Forelimb muscle (tissue), 1 donor: ENCODE measurements at places on chromosomes 2 and 18.

- no peak for DNase-seq
Observed at GRCh38 chr2:6657855-6658254, 207.9 kb downstream of the CMPK2 start.

GRCh38 chr2:32963941-32964340 is 17.2 kb downstream of the LTBP1 start:
- no peak for DNase-seq

DNA sequence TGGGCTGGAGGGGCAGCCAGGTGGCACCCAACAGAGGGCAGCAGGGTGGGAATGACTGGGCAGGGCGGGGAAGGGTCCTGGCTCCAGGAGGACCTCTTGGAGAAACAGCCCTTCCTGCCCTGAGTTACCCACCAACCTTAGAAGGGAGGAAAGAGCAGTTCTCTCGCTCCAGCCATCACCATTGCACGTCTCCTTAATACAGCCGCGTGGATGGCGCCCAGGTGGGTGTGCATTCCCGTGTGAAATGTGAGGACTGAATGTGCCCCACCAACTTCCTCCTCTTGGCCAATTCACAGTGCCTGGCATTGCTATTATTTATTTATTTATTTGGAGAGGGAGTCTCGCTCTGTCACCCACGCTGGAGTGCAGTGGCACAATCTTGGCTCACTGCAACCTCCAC is 107.0 kb downstream of the SMIM21 start:
- DNase-seq = no peak

- no peak for DNase-seq
Observed at GRCh38 chr18:11760498-11761167, 71.6 kb downstream of the GNAL start.

GRCh38 chr2:238244151-238244550 is 4.3 kb upstream of the HES6 start:
- DNase-seq = no peak

GRCh38 chr2:3462493-3463104 is 56.7 kb downstream of the ADI1 start:
- no peak for DNase-seq

DNA sequence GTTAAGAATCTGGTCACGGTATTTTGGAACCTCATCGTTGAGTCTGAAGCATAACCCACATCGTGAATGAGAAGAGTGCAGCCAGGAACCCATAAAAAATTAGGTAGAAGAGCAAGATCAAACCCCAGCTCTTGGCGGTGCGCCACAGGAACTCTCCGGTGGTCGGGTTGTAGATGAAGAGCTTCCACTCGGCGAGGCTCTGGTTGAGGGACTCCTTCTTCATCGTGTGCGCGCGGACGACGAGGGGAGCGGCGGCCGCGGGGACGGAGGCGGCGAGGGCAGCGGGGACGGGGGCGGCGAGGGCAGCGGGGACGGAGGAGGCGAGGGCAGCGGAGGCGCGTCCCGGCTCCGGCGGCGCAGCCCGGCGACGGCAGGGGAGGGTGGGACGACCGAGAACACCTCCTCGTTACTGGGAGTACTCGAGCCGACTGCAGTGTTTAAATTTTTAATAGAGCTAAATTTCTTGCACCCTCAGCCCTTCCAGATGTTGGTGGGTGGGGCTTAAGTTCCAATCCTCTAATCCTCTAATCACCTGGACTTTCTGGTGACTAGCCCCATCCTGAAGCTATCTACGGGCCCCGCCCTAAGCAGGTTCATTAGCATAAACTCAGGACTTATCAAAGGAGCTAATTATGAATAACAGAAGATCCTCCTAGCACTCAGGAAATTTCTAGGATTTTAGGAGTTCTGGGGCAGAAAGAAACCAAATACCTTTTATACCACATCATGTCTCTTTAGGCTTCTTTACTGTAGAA is 20.4 kb upstream of the PAPOLG start:
- no peak for DNase-seq

DNA sequence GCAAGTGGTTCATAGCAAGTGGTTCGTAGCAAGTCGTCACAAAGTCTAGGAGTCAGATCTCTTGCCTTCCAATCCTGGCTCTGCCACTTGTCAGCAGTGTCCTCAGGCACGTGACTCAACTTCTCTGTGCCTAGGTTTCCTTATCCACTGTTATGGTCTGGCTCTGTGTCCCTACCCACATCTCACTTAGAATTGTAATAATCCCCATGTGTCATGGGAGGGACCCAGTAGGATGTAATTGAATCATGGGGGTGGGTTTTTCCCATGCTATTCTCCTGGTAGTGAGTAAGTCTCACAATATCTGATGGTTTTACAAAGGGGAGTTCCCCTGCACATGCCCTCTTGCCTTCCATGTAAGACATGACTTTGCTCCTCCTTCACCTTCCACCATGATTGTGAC is 51.8 kb upstream of the AP1S3 start:
- DNase-seq = no peak

DNA sequence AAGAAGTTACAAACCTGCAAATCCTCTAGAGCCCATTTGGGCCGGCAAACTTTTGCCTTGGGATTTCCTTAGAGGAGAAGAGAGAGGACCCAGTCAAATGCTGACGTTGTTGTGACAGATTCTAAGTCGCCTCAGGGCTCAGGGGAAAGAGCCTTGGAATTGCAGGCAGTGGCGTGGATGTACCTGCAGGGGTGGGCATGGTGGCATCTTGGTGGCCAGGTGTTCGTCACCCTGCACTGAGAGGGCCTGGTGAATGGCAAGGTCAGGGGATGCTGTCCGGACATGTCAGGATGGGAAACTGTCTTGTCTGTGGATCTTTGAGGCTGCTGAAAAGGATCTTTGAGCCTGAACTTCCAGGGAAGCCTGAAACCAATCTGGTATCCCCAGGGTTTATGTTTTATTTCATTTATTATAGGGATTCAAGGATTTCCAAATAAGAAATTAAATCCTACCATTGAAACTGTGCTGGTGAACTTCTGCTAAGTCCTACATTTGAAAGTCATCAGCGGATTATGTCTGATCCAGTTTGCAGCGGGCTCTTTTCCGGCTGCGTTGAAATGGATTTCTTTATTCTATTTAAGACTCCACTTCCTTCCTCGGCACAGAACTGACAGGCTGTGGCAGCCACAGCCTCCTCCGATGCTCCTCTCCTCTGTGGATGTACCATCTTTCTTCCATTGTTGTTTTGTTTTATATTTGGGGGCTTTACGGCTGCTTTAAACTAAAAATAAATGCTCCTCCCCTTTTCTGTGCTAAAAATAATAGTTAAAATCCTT is 207.6 kb downstream of the AGAP1 start:
- DNase-seq = no peak

GRCh38 chr2:130186391-130186790 is 4.3 kb downstream of the MZT2B start:
- no peak for DNase-seq

- no peak for DNase-seq
Observed at GRCh38 chr2:206211657-206212255, 52.1 kb downstream of the EEF1B2 start.

DNA sequence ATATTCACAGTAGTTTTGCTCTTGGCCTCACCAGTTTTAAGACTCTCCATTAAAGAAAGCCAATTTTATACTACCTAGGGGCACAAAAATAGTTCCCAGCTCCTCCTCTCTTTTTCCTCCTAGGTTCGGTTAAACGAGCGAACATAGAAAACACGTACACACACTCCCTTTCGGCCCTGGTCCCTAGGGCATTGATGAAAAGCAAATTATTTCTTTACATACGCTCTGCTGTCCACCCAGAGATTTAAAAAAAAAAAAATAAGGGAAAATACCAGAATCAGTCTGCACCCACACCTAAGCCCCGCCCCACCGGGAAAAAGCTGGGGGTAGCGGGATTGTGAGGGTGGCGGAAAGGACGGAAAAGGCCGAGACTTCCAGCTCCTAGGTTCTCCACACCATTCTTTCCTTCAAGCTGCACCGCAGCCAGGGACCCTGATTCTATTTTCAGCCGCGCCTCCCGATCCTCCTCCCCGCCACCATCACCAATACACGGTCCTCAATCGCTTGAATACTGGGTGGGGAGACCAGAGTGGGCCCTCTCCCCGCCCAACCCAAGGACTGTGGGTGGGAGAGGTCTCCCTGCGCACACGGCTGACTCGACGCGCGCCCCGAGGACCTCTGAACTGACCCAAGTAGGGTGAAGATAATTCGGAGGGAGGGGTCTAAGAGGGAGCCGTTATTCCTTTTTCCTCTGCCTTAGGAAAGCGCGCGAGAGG is 769 bp downstream of the ATF2 start:
- DNase-seq = peak; percentile 14

DNA sequence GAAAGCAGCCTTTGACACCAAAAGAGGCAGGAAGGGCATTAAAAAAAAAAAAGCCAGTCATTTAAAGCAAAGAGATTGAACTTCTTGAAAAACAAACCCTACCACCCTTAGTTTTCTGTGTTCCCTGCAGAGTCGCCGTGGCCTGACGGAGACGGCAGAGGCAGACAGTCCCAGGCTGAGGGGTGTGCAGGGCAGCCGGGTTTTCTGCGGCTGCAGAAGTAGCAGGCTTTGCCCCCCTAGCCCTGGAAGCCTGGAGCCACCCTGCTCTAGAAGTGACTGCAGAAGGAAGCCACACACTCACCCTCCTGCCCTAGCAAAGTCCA is 2.8 kb downstream of the INPP5D start:
- no peak for DNase-seq

GRCh38 chr18:62437235-62438017 is 85.4 kb upstream of the ZCCHC2 start:
- no peak for DNase-seq

DNA sequence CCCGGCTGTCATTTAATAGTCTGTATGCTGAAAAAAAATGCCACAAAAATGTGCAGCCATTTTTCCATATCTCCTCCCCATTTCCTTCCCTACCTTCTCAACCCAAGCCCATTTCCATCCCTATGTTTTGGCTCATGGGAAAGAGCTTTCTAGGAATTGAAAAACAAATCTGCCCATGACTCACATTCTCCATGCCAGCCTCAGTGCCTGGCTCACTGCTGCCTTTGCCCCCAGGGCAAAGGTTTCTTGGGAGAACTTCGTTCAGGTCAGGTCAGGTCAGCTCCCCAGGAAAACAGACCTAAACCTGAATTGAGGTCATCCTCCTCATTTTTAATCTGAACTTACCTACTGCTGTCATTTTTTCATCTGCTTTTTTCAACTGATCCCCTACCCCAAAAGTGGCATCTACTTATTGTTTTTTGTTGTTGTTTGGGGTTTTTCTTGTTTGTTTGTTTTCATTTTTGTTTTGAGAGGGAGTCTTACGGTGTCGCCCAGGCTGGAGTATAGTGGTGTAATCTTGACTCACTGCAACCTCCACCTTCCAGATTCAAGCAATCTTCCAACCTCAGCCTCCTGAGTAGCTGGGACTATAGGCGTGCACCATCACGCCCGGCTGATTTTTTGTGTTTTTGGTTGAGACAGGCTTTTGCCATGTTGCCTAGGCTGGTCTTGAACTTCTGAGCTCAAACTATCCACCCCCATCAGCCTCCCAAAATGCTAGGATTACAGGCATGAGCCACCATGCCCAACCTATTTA is 66.7 kb downstream of the FECH start:
- DNase-seq = no peak

DNA sequence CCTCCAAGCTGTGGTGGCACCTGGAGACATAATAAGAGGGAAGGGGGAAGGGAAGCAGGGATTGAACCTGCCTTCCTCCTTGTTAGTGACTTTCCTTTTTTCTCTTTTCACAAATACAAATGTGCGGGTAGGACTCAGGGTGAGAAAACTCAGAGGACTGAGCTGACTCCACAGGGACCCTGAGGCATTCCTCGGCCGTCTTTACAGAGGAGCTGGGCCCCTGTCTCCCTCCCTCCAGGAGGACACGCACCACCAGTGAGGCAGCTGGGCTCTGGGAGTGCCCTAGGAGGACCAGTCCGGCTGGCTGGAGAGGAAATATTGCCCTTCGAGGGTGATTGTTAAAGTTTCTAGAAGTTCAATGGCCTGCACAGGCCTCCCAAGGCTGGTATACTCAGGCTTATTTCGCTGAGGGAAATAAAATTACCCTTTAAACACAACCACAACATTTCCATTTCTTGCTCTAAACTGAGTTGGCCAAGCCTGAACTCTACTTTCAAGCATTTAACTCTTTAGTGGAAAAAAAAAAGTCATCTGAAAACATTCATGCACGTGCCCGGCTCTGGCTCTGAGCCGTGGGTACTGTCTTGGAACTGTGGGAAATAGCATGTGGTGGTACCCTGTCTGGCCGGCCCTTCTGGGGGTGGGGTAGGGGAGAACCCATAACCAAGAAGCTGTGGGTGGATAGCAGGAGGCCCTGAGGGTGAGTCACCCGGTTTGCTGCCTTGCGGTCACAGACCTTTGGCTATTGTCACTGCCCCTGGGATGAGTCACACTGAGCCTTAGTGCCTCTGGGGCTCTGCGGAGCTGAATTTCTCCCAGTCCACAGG is 116.0 kb downstream of the COPS8 start:
- DNase-seq = no peak

DNA sequence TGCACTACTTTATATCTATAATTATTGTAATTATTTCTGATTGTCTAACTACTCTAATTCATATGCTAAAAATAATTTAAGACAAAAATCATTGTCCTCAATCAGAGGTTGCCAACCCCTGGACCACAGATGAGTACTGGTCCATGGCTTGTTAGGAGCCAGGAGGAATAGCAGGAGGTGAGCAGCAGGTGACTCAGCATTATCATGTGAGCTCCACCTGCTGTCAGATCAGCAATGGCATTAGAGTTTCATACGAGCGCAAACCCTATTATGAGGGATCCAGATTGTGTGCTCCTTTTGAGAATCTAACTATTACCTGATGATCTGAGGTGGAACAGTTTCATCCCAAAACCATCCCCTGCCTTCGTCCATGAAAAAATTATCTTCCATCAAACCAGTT is 1434.4 kb downstream of the LRP1B start:
- DNase-seq = no peak

- DNase-seq = no peak
Observed at GRCh38 chr18:77560341-77560992, 310.8 kb downstream of the GALR1 start.

DNA sequence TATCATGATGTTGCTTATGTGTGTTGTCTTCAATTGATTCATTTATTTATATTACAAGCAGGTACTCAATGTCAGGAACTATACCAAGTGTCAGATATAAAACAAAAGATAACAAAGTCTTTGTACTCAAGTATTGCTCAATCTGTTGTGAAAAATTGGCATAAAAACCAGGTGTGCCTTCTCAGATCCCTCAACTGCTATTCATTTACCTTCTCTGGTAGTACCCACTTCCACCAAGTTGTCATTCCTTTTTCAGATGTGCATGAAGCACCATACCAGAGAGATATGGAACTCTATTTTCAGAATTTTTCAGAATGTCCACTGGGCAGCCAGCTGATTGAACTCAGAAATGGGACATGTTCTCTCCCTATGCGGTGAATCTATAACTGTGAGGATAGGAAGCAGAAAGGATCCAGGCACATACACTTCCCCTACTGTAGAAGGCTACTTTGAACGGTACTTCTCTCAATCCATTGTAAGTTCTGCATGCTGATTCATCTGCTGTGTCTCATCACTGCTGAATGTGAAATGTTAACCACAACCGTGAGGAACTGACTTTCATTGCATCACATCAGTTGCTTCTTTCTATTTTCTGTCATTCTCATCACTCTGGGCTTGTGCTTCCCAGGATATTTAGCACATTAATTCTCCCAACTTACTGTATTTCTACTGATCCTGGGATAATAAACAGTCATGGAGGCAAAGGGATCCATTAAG is 1621.3 kb downstream of the SUCLG1 start:
- no peak for DNase-seq

GRCh38 chr18:48085781-48086487 is 155.5 kb upstream of the SMAD2 start:
- no peak for DNase-seq
